ENCODE measurements at places on chromosomes 5 and 9.

- no peak for DNase-seq
Measured at GRCh38 chr5:5511904-5512416, 89.5 kb downstream of the ICE1 start.

GRCh38 chr9:128103589-128103962, 24.0 kb downstream of the PTGES2 start:
- no peak for DNase-seq

GRCh38 chr5:37576552-37576951, 197.4 kb downstream of the WDR70 start:
- no peak for DNase-seq

GRCh38 chr5:172209714-172210113, 15.7 kb downstream of the EFCAB9 start:
- DNase-seq, result no peak

GRCh38 chr9:88826771-88827181, 164.5 kb upstream of the S1PR3 start:
- no peak for DNase-seq

GRCh38 chr5:151577566-151577965, 13.6 kb downstream of the FAT2 start:
- no peak for DNase-seq

- no peak for DNase-seq
Measured at GRCh38 chr5:435156-435790, 7.7 kb upstream of the EXOC3 start.

GRCh38 chr9:13244181-13244580, 35.3 kb downstream of the MPDZ start:
- peak; percentile 52 for DNase-seq

- no peak for DNase-seq
Measured at GRCh38 chr5:137282216-137282615, 216.9 kb downstream of the SPOCK1 start.

DNA sequence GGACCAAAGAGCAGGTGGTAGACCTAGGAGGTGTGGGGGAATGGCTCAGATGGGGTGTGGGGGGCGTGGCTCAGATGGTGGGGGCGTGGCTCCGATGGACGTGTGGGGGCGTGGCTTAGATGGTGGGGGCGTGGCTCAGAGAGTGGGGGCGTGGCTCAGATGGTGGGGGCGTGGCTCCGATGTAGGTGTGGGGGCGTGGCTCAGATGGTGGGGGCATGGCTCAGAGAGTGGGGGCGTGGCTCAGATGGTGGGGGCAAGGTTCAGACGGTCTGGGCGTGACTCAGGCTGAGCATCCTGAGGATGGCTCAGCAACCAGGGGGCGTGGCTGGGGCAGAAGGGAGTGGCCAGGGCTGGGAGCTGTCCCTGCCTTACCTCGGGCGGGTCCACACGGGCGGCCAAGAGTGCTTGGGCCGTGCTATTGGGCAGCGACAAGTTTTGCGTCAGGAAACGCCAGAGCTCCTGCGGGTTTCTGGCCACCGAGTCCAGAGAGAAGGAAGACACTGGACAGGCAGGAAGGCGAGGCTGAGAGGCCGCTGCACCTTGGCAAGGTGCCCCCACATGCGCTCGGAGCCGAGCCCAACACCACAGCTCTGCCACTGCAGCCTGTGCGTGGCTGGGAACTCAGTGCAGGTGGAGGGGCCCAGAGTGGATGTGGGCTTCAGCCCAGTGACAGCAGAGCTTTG, 5.9 kb downstream of the ABCA2 start:
- DNase-seq, result no peak

- DNase-seq, result no peak
Measured at GRCh38 chr5:41877408-41877807, 7.2 kb upstream of the OXCT1 start.

GRCh38 chr5:146667633-146668272, 151.8 kb upstream of the GPR151 start:
- DNase-seq, result no peak

- DNase-seq, result no peak
Measured at GRCh38 chr5:139182528-139183296, 15.5 kb downstream of the SIL1 start.

- DNase-seq, result no peak
Measured at GRCh38 chr5:101346447-101346846, 443.4 kb upstream of the ST8SIA4 start.

- no peak for DNase-seq
Measured at GRCh38 chr5:6829150-6829784, 116.0 kb downstream of the TENT4A start.

- DNase-seq, result no peak
Measured at GRCh38 chr9:118121361-118121760, 417.2 kb downstream of the TLR4 start.

DNA sequence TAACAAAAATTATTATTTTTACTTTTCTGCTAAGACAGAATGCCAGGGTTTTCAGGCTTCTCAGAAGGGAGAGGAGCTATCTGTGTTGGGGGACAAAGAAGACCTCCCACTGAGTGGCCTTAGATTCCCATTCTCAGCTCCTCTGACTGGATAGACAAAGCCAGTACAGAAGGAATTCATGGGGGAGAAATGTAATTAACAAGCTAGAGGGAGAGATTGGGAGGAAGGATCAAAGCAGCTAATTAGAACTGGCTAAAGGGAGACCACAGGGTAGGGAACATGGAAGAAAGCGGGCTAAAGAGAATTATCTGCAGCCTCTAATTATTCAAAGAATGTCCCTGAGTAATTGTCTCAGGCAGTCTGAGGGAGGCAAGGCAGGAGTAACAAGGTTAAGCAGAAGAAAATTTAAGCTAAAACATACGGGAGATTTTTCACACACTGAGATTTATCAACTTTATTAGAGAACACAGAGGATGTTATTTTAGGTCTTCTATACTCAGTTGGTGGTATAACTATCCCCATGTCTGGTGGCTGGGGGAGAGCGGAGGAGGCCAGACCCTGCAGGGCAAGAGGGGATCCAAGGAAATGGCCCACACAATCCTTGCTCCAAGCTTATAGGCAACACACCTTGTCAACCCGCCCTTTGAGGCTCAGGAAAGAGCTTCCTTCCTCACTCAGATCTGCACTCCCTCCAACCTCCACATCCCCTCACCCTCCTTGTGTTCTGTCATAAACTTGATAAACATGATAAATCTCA, 87.7 kb upstream of the LRRTM2 start:
- DNase-seq, result no peak

- DNase-seq, result no peak
Measured at GRCh38 chr5:174307031-174307408, 261.5 kb downstream of the NSG2 start.

GRCh38 chr9:135198586-135199285, 111.3 kb downstream of the OLFM1 start:
- DNase-seq, result peak; percentile 10

DNA sequence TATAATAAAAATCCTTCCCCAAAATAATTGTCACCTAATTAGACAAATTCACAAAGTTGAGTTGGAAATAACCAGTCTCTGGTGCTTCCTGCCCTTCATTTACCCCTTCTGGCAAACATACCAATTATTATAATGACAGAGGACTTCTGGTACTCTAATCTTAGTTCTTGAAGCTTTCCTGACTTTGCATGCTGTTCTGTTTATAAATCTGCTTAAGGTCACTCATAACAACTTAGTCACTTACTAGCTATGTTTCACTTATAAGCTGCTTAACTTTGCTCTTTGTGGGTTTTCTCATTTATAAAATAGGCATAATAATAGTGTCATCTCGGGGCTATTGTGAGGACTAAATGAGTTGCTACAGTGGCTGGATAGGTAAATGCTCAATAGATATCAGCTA, 446.5 kb downstream of the EFNA5 start:
- DNase-seq, result no peak
